Fibroblast of lung (primary cell): ENCODE measurements at places on chromosomes 5 and 9. TPM values are rescaled to one million over a fixed set of nuclear protein-coding genes. Genes with fewer than 3 reads are reported as not detected.

Gene ANXA2R
- total RNA-seq, result 1.8 and 3.1 TPM in 2 replicates

Gene NR2F1-AS1
- total RNA-seq, result 33.6 and 44.6 TPM in 2 replicates

Gene NPDC1
- total RNA-seq, result 10.5 and 15.7 TPM in 2 replicates

Gene SLC2A8
- 7.2 and 11.4 TPM in 2 replicates for total RNA-seq

Gene MLLT3
- 36.5 and 43.8 TPM in 2 replicates for total RNA-seq

Gene CAST
- total RNA-seq, result 153 and 203 TPM in 2 replicates

Gene ENTREP1
- under 0.01 TPM in 1 of 2 replicates, not detected in the other for total RNA-seq

Gene BARHL1
- total RNA-seq, result not detected in 2 replicates

Gene ZNF346
- total RNA-seq, result 12.8 and 14.9 TPM in 2 replicates
